ENCODE measurements at places on chromosomes 3 and 15.
A peak's percentile ranks its signal among the peaks of the same experiment; 100 is the strongest.

DNA sequence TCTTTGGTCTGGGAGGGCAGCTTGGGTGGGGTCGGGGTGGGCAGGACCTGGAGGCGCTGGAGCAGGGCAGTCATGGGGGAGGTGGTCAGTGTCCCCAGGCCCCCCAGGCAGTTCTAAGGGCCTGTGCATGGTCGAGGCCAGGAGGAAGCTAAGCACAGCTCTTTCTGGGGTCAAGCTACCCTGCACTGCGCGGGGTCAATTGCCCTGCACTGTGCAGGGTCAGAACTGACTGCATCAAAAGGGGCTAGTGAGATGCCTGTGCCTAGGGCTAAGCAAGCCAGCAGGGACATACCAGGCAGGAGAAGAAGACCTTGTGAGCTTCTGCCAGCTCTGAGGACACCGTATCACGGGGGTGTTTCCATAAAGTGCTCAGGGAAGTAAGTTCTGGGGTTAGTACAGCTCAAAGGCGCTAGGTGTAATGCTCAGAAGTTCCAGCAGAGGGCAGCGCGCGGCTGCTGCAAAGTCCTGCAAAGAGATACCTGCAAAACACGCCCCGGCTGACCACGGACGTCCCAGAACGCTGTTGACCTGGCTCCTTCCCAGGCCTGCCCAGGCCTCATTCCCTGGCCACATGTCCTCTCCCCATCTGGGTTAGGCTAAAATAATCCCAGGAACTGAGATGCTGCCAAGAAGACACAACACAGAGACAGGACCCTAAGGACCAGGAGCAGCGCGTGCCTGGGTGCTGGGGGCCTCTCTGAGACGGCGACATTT is 18.8 kb upstream of the IQSEC1 start:
- DNase-seq: peak; percentile 84

- no peak for DNase-seq
Observed at GRCh38 chr15:37037071-37037655, 63.2 kb downstream of the MEIS2 start.

- peak; percentile 79 for DNase-seq
Observed at GRCh38 chr3:150286390-150287147, 121.5 kb upstream of the TSC22D2 start.

DNA sequence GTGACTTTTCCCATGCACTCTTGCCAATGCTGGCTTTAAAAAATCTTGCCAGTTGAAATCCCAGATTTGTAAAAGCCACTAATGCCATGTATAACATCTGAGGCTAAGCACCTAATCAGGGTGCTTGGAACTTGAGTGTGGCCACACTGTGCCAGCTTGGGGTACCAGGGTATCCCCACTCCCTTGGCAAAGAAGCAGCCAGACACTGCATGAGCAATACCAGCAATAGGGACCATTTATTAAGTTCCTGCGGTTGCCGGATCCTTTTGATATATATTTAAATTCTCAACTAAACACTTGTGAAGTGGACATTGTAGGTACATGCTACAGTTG is 2.2 kb upstream of the RHCG start:
- DNase-seq: no peak

- no peak for DNase-seq
Observed at GRCh38 chr15:81182756-81183438, 13.8 kb upstream of the IL16 start.

DNA sequence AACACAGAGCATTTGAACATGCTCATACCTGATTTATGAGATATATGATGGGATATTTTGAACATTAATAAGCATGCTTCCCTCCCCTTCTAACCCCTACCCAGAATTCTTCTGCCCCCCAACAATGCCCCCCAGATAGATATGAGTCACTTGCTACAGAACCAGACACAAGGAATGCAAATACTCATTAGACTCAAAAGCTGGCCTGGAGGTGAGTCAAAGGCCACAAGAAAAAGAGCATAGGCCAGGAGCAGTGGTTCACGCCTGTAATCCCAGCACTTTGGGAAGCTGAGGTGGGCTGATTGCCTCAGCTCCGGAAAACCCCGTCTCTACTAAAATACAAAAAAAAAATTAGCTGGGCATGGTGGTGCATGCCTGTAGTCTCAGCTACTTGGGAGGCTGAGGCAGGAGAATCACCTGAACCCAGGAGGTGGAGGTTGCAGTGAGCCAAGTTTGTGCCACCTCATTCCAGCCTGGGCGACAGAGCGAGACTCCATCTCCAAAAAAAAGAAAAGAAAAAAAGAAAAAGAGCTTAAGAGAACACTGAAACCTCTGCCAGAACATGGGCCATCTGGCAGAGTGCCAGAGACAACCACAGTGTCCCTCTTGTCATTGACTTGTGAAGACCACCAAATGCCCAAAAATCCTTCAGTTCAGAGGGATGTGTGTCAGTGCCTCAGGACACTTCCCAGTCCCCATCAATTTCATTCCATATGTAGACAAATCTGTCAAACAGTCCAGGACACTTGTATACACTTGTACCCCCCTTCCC is 3.9 kb upstream of the SH3GL3 start:
- DNase-seq: no peak

GRCh38 chr3:10460951-10461545 is 44.3 kb downstream of the ATP2B2 start:
- no peak for DNase-seq

- DNase-seq: no peak
Observed at GRCh38 chr15:81068516-81068915, 65.6 kb upstream of the CFAP161 start.

DNA sequence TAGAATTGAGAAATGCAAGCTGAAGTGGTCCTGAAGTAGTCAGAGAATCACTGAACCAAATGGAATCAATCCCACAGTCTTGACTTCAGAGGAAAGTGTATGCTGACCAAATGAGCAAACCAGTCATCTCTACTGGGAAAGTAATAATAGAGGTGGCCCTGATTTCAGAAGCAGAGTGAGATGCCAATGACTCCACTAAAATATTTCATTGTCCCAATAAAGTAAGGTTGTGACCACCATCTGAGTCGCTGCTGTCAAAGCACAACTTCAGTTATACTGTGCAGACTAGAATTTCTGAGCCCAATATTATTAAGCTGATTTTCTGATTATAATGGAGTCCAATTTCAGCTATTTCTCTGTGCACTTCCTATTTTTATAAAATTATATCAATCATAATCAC is 334.4 kb upstream of the THBS1 start:
- no peak for DNase-seq

- peak; percentile 78 for DNase-seq
Observed at GRCh38 chr3:185225523-185225922, 28.3 kb downstream of the EHHADH start.

DNA sequence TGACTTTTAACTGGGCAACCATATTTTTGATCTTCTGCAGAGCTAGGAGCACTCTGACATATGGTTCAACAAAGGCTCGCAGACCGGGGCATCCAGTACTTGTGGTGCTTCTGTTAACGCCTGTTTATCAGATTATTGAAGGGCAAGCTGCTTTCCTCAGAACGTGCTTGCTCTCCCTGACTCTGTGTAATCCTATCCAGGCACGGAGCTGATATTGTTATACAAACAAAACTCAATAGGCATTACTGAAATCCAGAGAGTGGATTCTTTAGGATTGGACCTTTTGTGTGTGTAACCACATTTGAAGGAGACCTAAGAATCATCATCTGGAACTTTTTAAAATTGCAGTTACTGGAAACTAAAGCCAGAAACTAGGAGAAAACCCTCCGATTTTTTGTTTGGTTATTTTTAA is 246.5 kb downstream of the PTPRG start:
- peak; percentile 67 for DNase-seq

DNA sequence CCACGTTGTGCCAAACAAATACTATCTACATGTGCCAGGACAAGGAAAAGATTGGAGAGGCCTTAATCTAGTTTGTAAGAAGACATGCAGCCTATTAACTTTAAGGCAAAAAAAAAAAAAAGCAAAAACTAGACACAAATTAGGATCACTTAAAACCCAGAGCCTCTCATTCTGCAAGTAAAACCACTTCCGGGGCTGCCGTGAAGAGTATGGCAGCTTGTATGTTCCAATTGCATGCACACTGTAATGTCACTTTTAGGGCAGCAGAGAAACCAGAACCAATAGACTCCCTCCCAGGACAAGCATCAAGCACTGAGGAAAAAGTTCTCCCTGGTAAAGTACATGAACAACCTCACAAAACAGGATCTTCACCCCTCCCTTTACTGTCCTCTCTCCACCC is 70.6 kb downstream of the RSL24D1 start:
- DNase-seq: no peak

DNA sequence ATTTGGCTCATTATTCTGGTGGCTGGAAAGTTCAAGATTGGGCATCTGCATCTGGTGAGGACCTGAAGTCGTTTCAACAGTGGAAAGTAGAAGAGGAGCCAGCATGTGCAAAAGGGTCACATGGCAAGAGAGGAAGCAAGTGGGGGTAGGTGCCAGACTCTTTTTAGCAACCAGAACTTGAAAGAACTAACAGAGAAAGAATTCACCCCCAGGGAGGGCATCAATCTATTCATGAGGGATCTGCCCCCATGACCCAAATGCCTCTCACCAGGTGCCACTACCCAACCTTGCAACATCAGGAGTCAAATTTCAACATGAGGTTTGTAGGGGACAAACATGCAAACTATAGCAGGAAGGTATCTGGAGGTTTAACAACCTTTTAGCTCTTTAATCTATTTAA is 10.3 kb upstream of the RYK start:
- DNase-seq: no peak

GRCh38 chr15:55820043-55820442 is 77.1 kb upstream of the PRTG start:
- no peak for DNase-seq

DNA sequence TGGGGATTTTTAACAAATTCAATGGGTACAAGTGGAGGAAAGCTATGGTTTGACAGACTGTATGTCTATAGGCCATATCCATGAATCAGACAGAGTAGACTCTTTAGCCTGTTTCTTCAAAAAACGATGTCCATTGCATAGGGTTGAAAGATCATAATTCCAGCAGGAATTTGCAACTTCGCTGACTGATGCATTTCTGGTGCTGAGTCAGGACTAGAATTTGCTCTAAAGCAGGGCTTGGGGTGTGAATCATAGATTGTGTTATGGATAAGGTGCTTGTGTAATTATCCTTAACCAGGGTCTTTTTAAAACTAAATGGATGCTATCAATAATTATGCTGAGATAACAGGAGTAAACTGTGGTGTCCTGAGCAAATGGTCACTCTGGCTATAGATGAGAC is 200.4 kb upstream of the TBC1D5 start:
- no peak for DNase-seq

GRCh38 chr3:4464576-4464975 is 2.5 kb downstream of the SUMF1 start:
- DNase-seq: no peak

DNA sequence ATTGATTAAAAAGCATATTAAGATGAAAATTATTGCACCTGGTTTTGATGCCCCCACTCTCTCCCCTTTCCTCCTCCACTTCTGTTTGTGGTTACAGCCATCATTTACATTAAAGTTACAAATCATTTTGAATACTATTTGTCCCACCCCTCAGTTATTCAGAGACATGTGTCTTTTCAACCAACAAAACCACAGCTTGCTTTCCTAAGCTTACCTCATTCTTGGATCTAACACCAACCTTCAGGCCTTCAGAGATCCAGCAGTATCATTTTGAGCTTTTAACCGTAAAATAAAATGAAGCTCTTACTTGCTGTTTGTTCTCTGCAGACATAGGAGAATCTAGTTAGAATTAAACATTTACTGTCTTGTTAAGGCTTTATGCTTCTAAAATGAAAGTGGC is 4.7 kb downstream of the PXYLP1 start:
- no peak for DNase-seq

GRCh38 chr15:96300836-96301235 is 29.7 kb upstream of the NR2F2 start:
- DNase-seq: no peak

- peak; percentile 89 for DNase-seq
Observed at GRCh38 chr15:63236272-63236671, 41.1 kb upstream of the APH1B start.

GRCh38 chr15:40436116-40436891 is 4.4 kb upstream of the BAHD1 start:
- no peak for DNase-seq

GRCh38 chr3:114394551-114394950 is 100.7 kb downstream of the TIGIT start:
- no peak for DNase-seq

GRCh38 chr3:59056706-59057105 is 6.9 kb upstream of the CFAP20DC start:
- DNase-seq: peak; percentile 5

DNA sequence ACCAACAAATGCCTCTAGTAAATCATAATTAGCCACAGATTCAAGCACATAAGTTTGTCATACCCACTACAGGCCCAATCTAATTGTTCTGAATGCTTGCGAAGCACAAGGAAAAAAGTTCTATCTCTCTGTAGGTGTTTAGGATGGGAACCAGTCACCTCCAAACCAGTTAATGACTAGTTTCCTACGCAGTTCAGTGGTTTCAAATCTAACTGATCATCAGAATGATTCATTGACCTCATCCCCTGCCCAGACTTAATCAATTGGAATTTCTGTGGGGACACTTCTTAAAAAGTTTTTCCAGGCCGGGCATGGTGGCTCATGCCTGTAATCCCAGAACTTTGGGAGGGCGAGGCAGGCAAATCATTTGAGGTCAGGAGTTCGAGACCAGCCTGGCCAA is 24.3 kb upstream of the MASP1 start:
- DNase-seq: no peak

DNA sequence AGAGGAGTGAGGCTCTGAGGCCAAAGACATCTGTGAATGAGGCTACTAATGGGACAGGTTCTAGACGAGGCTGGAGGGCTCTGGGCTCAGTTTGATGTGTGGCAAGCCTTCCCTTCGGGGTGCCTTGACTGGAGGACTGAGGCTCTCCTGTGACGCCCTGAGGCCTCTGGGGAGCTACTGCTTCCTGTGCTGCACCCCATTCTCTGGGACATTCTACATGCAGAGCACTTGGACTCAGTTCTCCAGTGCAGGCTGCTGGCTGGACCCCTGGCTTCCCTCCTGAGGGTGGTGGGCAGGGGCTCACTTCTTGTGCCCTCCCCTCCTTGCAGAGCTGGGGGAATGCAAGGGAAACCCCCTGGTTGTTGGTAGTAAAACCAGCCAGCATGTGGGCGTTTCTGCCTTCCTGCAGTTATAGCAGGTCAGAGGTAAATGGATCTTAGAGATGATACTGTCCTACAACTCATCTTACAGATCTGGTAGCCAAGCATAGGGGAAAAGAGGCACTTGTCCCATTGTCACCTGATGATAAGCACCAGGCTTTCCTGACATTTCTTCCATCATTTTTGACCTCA is 133.3 kb downstream of the CHDH start:
- DNase-seq: no peak

DNA sequence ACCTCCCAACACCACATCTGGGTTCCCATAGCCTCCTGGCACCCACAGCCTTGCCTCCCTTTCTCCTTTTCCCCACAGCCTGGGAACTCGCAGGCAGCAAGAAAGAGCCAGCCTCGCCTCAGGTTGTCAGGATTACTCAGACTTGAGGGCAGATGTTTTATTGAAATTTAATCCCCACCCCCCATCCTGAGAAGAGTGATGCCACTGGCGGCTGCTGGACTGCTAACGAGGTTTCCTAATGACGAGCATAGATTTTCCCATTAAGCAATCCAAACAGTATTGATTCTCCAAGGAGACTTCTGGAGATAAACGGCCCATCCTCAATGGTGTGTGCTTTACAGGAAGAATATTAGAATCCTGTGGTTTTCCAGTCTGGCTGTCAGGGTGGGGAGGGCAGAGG is 13.7 kb downstream of the SHF start:
- DNase-seq: no peak

- DNase-seq: no peak
Observed at GRCh38 chr3:36864180-36865053, 80.4 kb downstream of the TRANK1 start.
